ENCODE measurements at places on chromosomes 4 and X. TPM values are rescaled to one million over a fixed set of nuclear protein-coding genes. Genes with fewer than 3 reads are reported as not detected.

ADH1A gene
- total RNA-seq = not detected

RADX gene
- total RNA-seq = 3.0 TPM

PRICKLE3 gene
- 6.6 TPM for total RNA-seq

YY2 gene
- total RNA-seq = 0.59 TPM

KIF4A gene
- total RNA-seq = 17.7 TPM

UNC5C gene
- total RNA-seq = 2.9 TPM

SORBS2 gene
- 1.3 TPM for total RNA-seq

NEUROG2 gene
- total RNA-seq = not detected

RTL9 gene
- total RNA-seq = 0.30 TPM

CXorf49B gene
- not detected for total RNA-seq

CRMP1 gene
- 2.1 TPM for total RNA-seq

BBS7 gene
- 35.0 TPM for total RNA-seq

HSPA4L gene
- total RNA-seq = 3.6 TPM

DAPP1 gene
- total RNA-seq = not detected

DLG3 gene
- total RNA-seq = 19.8 TPM

CLNK gene
- total RNA-seq = not detected

PCDH18 gene
- 73.0 TPM for total RNA-seq

CT45A6 gene
- not detected for total RNA-seq

HMGB3 gene
- 28.5 TPM for total RNA-seq

ZNF732 gene
- 1.0 TPM for total RNA-seq
